Hair follicle dermal papilla cell (primary cell): ENCODE measurements at places on chromosomes 5 and 9. TPM values are rescaled to one million over a fixed set of nuclear protein-coding genes. Genes with fewer than 3 reads are reported as not detected.

Gene UGT3A2
- total RNA-seq: 5.2 and 8.1 TPM in 2 replicates

Gene SPINK7
- not detected in 2 replicates for total RNA-seq

Gene FOXD1
- 24.7 and 26.1 TPM in 2 replicates for total RNA-seq

Gene SUSD3
- total RNA-seq: not detected in 2 replicates

Gene AK1
- 62.8 and 85.4 TPM in 2 replicates for total RNA-seq

Gene NR5A1
- total RNA-seq: not detected in 2 replicates

Gene CDKN2B-AS1
- 8.4 and 10.1 TPM in 2 replicates for total RNA-seq

Gene SPINK6
- not detected in 2 replicates for total RNA-seq

Gene ORM2
- not detected in 2 replicates for total RNA-seq

Gene C5orf46
- total RNA-seq: 0.49 TPM in 1 of 2 replicates, not detected in the other

Gene GPR150
- total RNA-seq: under 0.01 and 0.12 TPM in 2 replicates

Gene ABLIM3
- 10.2 and 14.1 TPM in 2 replicates for total RNA-seq

Gene TUSC1
- total RNA-seq: 24.5 and 30.7 TPM in 2 replicates

Gene ACOT12
- total RNA-seq: not detected in 2 replicates

Gene STPG3
- not detected in 2 replicates for total RNA-seq

Gene CTXN3
- not detected in 2 replicates for total RNA-seq

Gene CCDC187
- not detected in 2 replicates for total RNA-seq

Gene PCDHB7
- 1.1 and 2.1 TPM in 2 replicates for total RNA-seq

Gene KIF4B
- under 0.01 TPM in 1 of 2 replicates, not detected in the other for total RNA-seq

Gene CA9
- total RNA-seq: 0.16 TPM in 1 of 2 replicates, not detected in the other

Gene IRX2
- 28.6 and 29.6 TPM in 2 replicates for total RNA-seq
